Adrenal gland (tissue), 19 donors: ENCODE measurements at places on chromosomes 7 and 10. TPM values are rescaled to one million over a fixed set of nuclear protein-coding genes. Genes with fewer than 3 reads are reported as not detected.
A peak's percentile ranks its signal among the peaks of the same experiment; 100 is the strongest.

GRCh38 chr10:12314836-12315235, 34.5 kb upstream of the CAMK1D start:
- no peaks in the 10 kb centered on the region for H3K4me1 ChIP-seq
- DNase-seq, result no peak
- H3K4me3 ChIP-seq, result no peak overlapping the region
- H3K27me3 ChIP-seq, result no peaks in the 10 kb centered on the region

- no peak for DNase-seq
- H3K4me3 ChIP-seq, result no peak overlapping the region
- H3K27me3 ChIP-seq, result no peaks in the 10 kb centered on the region
- H3K36me3 ChIP-seq, result no peaks in the 10 kb centered on the region
- no peaks in the 10 kb centered on the region for H3K4me1 ChIP-seq
Observed at GRCh38 chr7:123004931-123005330, 9.4 kb upstream of the TAS2R16 start.

FEZF1 gene
- total RNA-seq, result not detected

DNA sequence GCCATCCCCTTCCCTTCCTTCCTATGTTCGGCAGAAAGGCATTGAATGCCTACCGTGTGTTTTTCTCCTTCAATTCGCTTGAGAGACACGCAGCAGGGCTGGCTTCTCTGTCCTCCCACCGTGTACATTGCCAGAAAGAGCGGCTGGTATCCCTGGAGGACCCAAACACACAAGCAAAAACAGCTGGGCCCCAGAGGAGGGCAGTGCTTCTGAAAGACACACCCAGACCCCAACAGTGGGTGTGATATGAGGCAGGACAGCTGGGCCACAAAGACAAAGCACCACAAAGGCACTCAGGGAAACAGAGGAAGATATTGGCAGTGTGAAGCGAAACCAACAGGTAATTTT, 133.1 kb upstream of the SH2B2 start:
- H3K27me3 ChIP-seq, result no peaks in the 10 kb centered on the region
- H3K4me1 ChIP-seq, result peaks cover 13% of the 10 kb centered on the region
- DNase-seq, result no peak
- H3K4me3 ChIP-seq, result no peak overlapping the region
- H3K36me3 ChIP-seq, result no peaks in the 10 kb centered on the region

DNA sequence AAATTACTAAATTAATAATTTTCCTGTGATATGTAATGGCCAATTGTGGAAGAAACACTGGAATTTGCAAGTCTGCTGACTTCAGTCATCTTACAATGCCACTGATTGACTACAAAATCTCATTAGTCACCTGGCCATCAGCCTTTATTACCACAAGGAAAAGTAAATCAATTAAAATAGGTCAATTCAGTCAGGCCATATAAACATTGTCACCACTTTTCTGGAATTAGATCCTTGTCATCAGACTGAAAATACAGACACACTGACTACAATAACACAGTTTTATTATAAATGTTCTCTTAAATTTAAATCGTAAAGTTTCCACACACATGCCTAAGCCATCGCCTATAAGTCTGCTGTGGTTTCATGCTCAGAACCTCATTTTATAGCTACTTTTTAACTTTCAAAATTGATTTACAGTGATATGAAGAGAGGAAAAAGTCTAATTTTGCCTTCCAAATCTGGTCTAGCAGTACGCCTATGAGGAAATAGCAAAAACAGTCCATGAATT, 54.2 kb downstream of the RTKN2 start:
- no peaks in the 10 kb centered on the region for H3K4me1 ChIP-seq
- H3K36me3 ChIP-seq, result no peaks in the 10 kb centered on the region
- H3K27me3 ChIP-seq, result no peaks in the 10 kb centered on the region
- no peak for DNase-seq
- H3K27ac ChIP-seq, result no peak overlapping the region

DNA sequence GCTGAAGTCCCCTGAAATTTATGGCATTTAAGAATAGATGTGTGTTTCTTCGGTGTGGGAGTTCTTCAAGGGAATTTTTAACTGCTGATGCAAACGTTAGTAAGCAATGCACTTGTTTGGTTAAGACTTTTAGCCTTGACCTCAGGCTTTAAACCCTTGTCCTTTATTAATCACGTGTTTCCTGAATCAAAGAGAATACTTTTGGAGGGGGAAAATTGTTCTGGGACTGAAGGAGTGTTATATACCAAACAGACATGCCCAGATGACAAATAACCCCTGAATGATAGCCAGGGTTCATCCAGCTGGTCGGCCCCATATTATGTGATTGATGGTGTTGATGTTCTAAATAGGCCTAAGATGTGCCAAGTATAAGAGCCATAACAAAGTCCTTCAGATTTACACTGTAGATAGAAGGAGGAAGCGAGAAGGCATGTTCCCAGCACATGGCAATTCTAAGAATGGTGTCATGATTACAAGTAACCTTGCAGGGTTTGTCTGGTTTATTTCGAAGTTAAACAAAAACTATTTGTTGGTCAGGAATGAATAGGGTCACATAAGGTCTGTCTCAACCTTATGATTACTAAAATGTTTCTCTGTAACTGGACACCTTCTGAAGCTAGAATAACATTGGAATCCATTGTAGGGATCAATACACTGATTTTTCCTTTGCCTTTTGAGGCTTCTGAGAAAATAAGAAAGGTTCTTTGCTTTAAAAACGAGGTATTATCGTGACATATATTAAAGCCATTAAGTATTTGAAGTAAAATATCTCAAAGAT, 124.2 kb upstream of the SEM1 start:
- no peak overlapping the region for H3K4me3 ChIP-seq
- no peaks in the 10 kb centered on the region for H3K27me3 ChIP-seq
- H3K27ac ChIP-seq, result peak overlapping the region; percentile 30
- H3K36me3 ChIP-seq, result no peaks in the 10 kb centered on the region
- no peak for DNase-seq

GPRIN2 gene
- total RNA-seq, result not detected

DNA sequence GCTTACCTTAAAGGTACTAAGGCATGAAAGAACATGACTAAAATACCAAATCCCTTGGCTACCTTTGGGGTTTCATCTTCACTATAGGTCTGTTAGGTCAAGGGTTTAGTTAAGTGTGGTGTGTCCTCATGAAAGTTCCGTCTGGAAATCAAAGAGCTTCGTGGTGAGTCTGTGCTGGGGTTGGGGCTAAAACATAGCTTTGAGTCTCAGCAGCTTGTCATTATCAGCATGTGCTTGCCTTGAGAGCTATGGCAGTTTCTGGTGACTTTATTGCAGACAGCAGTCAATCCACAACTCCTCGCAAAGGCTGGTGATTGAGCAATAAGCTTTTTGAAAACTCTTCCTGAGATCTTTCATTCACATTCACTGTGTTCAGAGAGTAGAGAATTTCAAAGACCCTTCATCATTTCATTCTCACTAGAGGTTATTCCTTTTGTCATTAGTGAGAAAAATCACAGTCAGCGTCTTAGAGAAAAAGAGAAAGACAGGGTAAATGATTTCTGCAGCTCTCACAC, 53.2 kb upstream of the CCDC6 start:
- no peak overlapping the region for H3K4me3 ChIP-seq
- H3K27me3 ChIP-seq, result no peaks in the 10 kb centered on the region

DNA sequence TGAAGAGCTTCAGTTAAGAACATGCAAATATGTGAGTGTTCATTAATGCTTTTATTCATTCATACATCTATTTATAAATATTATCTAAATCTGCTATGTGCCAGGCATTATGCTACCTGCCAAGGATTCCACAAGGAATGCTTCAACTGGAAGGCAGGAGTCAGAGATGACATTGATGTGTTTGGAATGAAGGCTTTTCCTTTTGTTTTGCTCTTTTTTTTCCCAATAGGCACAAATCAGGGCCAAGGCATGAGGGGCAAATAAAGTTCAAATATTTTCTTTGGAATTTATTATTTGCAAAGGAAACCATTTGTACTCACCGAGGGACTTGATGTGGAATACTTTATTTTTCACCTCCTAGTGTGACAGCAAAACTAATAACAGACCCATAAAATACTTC, 530.3 kb downstream of the ARL4A start:
- no peaks in the 10 kb centered on the region for H3K27me3 ChIP-seq
- no peak overlapping the region for H3K27ac ChIP-seq
- H3K4me3 ChIP-seq, result no peak overlapping the region

GRCh38 chr7:2689951-2690705, 2.1 kb downstream of the AMZ1 start:
- H3K27ac ChIP-seq, result no peak overlapping the region
- no peaks in the 10 kb centered on the region for H3K4me1 ChIP-seq
- H3K36me3 ChIP-seq, result no peaks in the 10 kb centered on the region

DNA sequence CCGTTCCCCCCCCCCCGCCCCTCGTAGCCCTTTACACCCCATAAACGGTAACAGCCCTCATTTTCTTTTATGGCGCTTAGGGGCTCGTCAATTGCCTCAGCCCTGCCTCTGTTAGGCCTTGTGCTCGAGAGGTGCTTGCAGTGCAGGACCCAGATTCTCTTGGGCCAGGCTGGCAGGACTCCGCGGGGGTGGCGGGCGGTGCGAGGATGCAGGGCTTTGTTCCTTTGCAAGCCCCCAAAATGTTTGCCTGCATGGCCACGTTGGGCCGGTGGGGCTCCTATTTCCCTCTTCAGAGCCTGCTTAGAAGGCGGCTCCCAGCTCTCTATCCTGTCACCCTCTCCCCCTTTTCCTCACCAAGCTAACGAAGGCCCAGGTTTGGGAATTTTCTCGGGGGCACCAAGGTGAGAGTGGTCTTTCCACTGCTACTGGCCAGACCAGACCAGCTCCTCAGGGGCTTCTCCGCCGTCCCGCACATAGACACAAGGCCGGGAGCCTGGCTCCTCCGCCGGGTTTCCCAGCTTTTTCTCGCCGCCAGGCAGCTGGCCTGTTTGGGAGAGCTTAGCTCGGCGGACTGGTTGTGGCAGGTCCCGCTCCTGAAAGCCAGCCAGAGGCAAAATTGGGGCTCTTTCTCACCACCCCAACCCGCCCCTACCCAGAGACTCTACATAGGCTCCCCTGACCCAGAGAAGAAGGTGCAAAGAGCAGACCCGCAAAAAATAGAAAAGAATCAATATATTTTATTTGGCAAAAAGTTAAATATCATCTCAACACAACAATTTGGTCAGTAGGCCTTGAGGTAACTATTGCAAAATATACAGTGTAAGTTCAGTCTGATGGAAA, 3.4 kb downstream of the HOXA9 start:
- DNase-seq, result no peak
- H3K27me3 ChIP-seq, result peaks cover 22% of the 10 kb centered on the region
- no peaks in the 10 kb centered on the region for H3K36me3 ChIP-seq
- peaks cover 4% of the 10 kb centered on the region for H3K4me1 ChIP-seq
- no peak overlapping the region for H3K27ac ChIP-seq

NPY4R2 gene
- not detected for total RNA-seq

DNA sequence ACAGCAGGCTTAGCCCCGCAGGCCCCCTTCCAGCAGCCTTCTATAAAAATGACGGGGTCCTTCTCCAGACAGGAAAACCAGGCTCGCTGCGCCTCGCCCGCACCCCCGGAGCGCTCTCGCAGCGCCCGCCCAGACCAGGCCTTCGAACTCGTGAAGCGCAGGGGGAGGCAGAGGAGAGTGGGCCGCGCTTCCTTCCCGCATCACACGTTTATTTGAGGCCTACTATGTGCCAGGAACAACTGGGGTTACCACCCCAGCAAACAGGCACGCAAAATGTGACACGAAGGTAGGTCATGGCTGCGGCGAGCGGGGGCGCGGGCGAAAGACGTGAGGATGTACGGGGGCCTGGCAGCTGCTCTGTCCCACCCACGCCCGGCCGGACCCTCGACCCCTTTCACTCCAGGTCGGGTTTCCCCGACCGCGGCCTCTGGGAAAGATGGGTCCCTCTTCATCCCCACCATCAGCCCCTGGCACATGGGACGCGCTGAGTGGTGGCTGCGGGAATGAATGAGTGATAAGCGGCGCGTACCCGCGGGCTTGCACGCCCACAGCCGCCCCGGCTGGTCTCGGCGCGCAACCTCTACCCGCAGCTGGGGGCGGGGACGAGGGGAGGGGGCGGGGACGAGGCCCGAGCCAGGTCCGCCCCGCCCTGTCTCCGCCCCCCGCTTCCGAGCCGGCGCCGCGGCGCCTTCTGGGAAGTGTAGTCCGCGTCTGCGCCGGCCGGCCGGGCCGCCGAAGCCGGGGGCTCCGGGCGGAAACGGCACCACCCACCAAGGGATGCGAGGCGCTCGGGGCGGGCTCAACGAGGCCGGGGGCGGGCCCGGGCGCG, 59.1 kb downstream of the ZNF467 start:
- peak; percentile 91 for DNase-seq
- no peak overlapping the region for H3K27ac ChIP-seq
- H3K4me3 ChIP-seq, result peak overlapping the region; percentile 24
- H3K27me3 ChIP-seq, result no peaks in the 10 kb centered on the region
- H3K36me3 ChIP-seq, result no peaks in the 10 kb centered on the region

DNA sequence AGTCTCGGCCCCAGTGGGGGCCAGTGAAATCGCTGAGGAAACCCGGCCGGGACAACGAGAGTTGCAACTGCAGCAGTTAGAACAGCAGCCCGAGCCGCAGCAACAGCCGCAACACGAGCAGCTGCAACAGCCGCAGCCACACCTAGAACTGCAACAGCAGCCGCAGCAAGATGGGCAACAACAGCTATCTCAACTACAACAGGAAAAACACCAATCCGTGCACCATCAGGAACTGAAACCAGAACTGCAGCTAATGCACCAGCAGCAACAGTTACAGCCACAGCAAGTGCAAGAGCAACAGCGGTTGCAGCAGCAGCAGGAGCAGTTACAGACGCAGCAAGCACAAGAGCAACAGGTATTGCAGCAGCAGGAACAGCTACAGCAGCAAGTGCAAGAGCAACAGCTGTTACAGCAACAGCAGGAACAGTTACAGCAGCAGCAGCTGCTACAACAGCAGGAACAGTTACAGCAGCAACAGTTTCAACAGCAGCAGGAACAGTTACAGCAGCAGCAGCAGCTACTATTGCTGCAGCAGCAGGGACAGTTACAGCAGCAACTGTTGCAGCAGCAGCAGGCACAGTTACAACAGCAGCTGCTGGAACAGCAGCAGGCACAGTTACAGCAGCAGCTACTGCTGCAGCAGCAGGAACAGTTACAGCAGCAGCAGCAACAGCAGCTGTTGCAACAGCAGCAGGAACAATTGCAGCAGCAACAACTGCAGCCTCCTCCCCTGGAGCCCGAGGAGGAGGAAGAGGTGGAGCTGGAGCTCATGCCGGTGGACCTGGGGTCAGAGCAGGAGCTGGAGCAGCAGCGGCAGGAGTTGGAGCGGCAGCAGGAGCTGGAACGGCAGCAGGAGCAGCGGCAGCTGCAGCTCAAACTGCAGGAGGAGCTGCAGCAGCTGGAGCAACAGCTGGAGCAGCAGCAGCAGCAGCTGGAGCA, 6.1 kb downstream of the ZNF853 start:
- no peak overlapping the region for H3K27ac ChIP-seq
- H3K36me3 ChIP-seq, result peaks cover 8% of the 10 kb centered on the region
- no peak for DNase-seq

NKX2-3 gene
- not detected for total RNA-seq

GRCh38 chr7:18647582-18647981, 152.0 kb downstream of the HDAC9 start:
- no peaks in the 10 kb centered on the region for H3K4me1 ChIP-seq
- H3K27me3 ChIP-seq, result no peaks in the 10 kb centered on the region
- no peaks in the 10 kb centered on the region for H3K36me3 ChIP-seq
- H3K4me3 ChIP-seq, result no peak overlapping the region
